ENCODE measurements at places on chromosomes 7 and 10. TPM values are rescaled to one million over a fixed set of nuclear protein-coding genes. Genes with fewer than 3 reads are reported as not detected.

DNA sequence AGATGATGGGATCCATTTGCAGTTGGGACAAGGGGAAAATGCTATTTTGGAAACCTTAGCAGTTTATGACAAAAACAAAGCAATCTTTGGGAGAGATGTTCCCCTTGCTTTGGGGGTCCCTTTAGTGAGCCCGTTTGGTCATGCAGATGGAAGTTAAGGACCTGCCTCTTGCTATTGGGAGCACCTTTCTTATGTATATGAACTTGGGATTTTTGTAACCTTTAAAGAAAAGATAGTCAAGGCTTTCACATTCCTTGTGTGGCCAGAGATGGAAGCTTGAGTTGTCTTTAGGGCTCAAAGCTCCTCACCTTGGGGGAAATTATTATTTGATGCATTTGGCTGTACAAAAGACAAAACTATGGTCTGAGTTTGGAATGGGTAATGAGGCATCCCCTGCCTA, 179.0 kb upstream of the PLPP4 start:
- no peak for DNase-seq

DNA sequence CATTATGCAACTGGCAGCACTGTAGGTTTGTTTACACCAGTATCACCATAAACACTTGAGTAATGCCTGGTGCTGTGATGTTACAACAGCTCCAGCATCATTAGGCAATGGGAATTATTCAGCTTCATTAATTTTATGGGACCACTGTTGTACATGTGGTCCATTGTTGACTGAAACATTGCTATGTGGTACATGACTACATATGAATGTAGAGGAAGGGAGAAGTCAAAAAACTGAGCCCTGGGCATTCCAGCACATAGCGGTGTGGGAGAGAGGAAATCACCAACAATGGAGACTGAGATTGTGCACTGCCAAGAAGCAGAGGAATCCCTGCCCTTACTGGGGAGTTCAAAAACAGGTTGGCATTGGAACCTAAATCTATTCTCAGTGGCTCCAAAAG, 89.0 kb downstream of the TRIM24 start:
- no peak for DNase-seq

GRCh38 chr7:46754140-46754720, 827.7 kb downstream of the TNS3 start:
- DNase-seq: no peak

- DNase-seq: no peak
These were observed 54.6 kb downstream of the HACD1 start for GRCh38 chr10:17562614-17563013.

- no peak for DNase-seq
These were observed 110.4 kb downstream of the PKD1L1 start for GRCh38 chr7:47837826-47838225.

DNA sequence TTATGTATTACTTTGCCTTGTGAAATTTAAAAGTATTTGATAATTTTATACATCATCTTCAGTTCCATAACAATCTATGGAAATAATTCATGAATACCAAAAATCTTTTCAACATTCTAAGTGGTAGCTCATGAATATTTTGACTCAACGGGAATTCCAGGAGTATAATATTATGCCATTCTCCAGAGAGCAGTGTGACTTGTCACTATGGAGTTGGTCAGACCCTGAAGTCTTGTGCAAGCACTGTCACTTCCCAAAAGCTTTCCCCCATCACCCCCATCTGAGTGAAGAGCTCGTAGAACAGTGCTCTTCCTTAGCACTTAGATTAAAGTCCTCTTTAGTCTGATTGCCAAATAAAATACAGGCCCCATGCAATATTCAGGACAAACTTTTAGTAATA, 29.4 kb upstream of the CCNJ start:
- DNase-seq: no peak

DNA sequence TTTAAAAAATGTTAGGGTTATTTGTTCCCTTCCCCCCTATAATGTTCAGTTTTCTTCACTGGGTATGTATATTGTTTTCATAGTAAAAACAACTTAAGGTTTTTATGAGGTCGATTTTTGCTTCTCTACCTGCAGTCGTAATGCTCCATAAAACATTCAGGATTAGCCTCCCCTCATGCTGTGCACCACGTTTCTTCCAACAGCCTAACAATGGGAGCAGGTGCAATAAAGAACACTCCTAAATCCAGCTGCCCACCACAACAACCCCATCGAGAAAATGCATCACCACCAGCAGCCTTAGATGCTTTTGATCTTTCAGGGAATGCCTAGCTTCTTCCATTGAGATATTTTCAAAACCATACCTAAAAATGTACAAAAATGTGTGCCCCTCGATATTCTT, 111.1 kb downstream of the ADAM12 start:
- DNase-seq: no peak

- DNase-seq: no peak
These were observed 53.8 kb downstream of the CCDC3 start for GRCh38 chr10:12947741-12948140.

GRCh38 chr7:138935465-138936011, 45.7 kb downstream of the KIAA1549 start:
- DNase-seq: no peak

DNA sequence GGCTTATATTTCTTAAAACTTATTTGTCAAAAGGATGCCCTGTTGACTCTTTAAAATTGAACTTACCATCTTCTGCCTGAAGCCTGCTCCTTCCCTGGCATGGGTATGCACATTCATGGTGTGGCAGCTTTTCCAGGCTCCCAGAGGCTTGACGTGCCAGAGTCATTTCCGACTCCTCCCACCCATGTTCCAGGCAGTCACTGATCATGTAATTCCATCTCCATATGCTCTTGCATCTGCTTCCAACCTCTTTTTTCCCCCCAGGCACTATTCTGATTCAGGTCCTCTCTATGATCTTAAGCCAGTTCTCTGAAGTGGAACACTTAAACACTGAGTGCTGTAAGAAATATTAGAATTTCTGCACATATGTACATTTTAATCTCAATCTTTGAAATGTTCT, 82.2 kb downstream of the CFAP58 start:
- no peak for DNase-seq

DNA sequence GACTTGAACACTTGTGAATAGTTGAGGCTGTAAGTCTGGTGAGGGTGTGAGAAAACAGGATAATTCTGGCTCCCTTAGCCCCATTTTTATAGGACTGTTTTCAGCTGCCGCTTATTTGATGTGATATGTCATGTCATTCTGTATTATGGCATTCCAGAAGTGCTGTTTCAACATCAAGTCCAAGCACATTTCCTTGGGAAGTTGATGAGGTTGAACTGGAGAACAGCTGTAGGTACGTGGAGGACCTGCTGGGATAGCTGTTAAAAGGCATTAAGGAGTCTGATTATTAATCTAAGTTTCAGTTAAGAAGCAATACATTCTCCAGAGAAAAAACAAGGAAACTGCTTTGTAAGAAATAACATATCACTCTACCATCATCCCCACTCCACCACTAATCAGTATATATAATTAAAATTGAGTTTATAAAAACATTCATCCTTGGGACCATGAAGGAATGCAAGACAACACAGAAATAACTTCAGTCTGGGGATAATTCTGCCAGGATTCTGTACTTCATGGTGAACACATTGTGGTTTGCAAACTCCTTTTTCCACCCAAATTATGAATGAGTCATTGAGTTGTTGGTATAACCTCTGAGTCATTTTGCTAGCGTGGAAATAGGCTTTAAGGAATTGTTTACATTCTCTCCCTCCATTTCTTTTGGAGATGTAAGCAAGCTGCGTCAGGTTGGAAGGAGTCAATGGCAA, 39.9 kb upstream of the TMEM229A start:
- no peak for DNase-seq

DNA sequence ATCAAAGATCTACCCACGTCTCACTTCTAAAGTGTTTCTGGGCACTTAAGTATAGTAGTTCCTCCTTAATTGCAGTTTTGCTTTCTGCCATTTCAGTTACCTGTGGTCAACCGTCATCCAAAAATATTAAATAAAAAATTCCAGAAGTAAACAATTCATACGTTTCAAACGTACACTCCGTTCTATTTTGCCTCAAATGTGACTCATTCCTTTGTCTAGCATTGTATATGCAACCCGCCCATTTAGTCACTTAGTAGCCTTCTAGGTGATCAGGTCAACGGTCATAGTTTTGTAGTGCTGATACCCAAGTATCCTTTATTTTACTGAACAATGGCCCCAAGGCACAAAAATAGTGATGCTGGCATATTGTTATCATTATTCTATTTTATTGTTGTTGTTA, 33.8 kb downstream of the HGF start:
- no peak for DNase-seq

- DNase-seq: no peak
These were observed 88.1 kb upstream of the KCND2 start for GRCh38 chr7:120184866-120185265.

DNA sequence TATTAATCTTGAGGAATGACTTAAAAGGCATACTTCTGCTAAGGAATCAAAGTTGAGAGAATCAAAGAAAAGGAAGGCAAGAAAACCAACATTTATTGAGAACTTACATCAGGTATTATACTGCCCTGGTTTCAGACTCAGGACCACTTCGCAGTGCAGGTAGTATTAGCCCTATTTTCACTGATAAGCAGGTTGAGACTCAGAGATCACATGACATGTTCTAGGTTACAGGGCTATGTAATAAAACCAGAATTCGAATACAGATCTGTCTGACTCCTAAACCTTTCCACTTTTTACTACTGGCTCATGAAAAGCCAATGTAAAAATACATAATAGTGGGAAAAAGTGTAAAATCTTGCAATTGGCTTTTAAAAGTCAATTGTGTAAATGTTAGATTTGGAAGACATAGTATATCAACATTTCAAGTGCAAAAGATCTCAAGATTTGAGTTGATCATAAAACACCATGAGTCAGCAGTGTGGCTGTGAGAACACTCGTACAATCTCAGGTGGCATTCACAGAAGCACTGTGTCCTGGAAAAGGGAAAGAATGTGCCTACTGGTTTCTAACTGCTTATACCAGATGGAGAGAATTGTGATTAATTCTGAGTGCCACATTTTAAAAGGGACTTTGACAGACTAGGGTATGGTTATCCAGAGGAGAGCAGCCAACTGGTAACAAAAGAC, 195.8 kb upstream of the MKLN1 start:
- no peak for DNase-seq

DNA sequence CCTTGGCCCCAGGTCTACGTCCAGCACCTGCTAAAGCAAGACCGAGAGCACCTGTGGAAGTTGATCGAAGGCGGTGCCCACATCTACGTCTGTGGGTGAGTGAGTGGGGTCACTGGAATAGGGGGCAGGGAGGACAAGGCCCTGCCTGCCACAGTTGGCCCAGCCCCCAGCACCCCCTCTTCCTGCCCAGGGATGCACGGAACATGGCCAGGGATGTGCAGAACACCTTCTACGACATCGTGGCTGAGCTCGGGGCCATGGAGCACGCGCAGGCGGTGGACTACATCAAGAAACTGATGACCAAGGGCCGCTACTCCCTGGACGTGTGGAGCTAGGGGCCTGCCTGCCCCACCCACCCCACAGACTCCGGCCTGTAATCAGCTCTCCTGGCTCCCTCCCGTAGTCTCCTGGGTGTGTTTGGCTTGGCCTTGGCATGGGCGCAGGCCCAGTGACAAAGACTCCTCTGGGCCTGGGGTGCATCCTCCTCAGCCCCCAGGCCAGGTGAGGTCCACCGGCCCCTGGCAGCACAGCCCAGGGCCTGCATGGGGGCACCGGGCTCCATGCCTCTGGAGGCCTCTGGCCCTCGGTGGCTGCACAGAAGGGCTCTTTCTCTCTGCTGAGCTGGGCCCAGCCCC, 8.1 kb downstream of the TMEM120A start:
- no peak for DNase-seq

- DNase-seq: no peak
These were observed 23.6 kb downstream of the PDIA4 start for GRCh38 chr7:149004405-149005370.

- DNase-seq: no peak
These were observed 72.4 kb downstream of the AUTS2 start for GRCh38 chr7:69670701-69671100.

DNA sequence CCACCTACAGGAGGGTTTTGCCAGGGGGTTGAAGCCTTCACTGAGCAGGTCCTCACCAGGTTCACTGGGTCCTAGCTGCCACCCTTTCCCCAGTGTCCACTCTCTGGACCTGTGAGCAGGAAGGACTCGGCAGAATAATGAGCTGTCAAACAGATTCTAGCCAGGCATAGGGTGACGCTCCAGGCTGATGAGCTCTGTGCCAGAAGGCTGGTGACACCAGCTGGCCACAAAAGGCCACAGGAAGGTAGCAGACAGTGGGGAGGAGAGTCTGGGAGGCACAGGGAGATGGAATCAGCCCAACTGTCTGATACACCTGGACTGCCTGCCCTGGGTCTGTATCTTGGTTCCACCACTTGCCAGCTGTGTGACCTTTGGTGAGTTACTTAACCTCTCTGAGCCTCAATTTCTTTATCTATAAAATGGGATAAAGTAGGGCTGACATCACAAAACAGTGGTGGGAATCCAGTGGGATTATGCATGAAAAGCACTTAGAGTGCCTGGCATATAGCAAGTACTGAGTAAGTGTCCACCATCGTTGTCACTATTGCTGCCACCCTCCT, 26.7 kb upstream of the NDST2 start:
- no peak for DNase-seq

GRCh38 chr7:106018566-106019469, 55.8 kb downstream of the CDHR3 start:
- no peak for DNase-seq

- no peak for DNase-seq
These were observed 15.9 kb downstream of the ZNF3 start for GRCh38 chr7:100065452-100066186.

DNA sequence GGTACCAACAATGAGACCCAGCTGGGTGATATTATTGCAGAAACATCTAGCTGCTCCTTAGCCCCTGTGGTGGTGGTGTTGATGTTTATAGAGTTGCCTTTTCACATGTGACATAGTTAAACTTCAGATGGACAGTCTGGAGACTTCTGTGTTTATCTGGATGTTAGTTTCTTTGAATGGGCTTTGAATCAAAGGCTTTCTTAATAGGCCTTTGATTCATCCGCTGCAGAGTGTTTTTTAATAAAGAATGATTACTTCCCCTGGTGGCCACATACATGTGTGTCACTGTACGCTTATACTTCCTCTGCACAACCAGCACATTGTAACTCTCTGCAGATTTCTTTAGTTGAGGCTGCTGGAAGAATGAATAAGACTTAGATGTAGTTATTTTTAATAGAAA, 221.0 kb downstream of the DYNC1I1 start:
- DNase-seq: no peak

DNA sequence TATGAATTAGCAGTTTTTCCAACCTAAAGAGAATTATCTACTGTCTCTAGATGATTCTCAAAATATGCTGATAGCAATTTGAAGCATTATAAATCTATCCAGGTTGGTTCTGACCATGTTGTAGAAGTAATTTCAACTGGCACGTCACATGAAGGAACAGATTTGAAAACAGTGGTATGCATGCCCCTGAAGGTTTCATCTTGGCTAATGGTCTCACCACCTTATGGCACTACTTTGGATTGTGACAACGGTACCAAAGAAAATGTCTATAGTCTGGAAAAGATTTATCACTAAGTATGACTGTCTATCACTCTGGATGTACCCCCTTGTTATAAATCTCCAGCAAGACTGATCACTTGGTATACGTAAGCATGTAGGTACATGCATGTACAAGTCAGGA, 723.1 kb upstream of the GALNT17 start:
- DNase-seq: no peak

Gene GAD2
- not detected for total RNA-seq

Gene LDB3
- total RNA-seq: 4.9 TPM

Gene SH2D4B
- total RNA-seq: 0.18 TPM

Gene IFIT1
- total RNA-seq: 21.0 TPM

Gene SLC26A5
- 0.71 TPM for total RNA-seq

Gene DRGX
- total RNA-seq: not detected

Gene IFIT1B
- total RNA-seq: 6.3 TPM

Measured in sciatic nerve (tissue), 2 donors.